ENCODE measurements at places on chromosomes 5 and 9.

DNA sequence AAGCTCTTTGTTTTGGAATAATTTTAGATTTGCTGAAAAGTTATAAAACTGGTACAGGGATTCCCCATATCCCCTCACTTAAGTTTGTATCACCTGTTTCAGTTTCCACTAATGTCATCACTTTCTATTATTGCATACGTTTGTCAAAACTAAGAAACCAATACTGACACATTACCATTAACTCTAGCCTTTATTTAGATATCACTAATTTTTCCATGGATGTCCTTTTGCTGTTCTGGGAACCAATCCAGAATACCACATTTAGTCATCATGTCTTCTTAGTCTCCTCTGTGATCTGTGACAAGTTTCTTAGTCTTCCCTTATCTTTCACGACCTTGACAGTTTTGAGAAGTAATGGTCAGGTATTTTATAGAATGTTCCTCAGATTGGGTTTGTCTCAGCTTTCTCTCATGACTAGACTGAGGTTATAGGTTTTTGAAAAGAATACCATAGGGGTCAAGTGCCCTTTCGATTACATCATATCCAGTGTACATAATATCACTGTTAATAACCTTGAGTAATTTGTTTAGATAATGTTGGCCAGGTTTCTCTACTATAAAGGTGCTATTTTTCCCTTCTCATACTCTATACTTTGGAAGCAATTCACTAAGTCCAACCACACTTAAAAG, 51.9 kb upstream of the NMUR2 start:
- no peak for DNase-seq

DNA sequence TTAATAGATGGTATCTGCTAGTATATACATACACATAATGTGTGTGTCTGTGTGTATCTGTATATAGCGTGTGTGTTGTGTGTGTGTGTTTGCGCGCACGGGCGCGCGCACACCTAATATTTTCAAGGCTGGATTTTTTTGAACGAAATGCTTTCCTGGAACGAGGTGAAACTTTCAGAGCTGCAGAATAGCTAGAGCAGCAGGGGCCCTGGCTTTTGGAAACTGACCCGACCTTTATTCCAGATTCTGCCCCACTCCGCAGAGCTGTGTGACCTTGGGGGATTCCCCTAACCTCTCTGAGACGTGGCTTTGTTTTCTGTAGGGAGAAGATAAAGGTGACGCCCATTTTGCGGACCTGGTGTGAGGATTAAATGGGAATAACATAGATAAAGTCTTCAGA, 757 bp downstream of the FXN start:
- no peak for DNase-seq

GRCh38 chr9:113888976-113889375, 12.9 kb downstream of the ZNF618 start:
- DNase-seq = no peak

DNA sequence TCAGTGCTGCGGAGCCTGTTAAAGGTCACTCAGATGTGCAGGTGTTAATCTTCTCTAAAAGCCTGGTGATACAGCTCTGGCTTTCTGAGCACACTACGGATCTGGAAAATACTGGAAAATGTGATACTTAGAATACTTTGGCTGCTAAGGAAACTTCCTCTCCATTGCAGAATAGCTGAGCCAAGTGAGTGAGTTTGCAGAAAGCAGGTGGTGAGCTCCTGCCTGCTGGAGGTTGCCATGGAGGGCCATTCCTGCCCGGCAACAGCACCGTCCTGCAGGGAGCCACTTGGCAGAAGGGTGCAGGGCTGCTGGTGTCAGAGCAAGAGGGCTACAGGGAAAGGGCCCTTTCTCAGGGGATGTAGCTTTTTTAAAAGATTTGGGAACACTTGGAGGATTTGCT, 40.7 kb downstream of the SECISBP2 start:
- DNase-seq = peak; percentile 36

DNA sequence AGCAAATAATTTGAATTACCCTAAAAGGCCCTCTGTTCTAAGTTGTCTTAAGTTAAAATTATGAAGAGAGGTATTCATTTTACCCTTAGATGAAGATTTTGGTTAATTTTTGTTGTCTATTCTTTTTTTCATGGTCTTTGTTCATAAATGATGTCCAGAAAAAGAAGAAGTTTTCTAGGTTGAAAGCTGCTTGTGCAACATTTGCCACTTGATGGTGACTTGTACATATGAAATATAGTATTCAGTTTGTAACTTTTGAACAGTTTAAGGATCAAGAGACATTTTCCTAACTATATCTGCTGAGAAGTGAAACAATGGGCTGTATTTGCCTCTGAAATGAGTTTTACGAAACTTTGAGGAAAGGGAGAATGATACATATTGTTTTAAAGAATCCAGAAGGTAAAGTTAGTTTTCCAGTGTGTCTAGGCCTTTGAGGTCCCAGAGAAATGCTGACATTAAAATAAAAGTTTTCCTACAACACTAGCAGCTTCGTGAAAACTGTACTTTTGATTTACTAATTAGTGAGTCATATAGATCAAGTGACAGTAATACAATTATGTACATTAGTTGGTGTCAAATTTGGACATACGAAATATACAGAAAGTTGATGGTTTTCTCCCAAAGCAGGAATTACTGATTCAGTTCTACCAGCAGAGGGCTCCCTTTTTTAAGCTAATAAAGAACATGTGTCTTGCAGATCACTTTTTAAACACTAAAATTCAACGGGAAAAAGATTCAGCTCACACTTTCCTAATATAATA, 70.5 kb downstream of the PIK3R1 start:
- peak; percentile 17 for DNase-seq

DNA sequence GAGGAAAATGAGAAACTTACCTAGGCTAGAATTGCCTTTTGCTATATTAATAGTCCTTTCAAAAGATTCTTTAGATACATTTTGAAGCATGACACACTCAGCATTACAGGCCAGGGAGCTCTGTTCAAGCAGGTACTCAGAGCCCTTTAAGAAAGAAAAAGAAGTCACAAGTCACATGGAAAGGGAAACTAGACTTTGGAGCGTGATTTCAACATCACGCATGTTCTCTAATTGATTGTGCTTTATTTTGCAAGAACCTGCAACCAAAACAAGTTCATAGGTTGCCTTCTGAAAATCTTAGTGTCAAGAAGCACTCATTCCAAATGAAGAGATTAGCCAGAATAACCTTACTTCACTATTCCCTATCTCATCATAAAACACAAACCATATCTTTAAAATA, 103.8 kb downstream of the MPDZ start:
- DNase-seq = no peak

- DNase-seq = no peak
These were observed 15.5 kb downstream of the CARD19 start for GRCh38 chr9:93111371-93112115.

GRCh38 chr5:159759791-159760290, 156.4 kb upstream of the ADRA1B start:
- no peak for DNase-seq

DNA sequence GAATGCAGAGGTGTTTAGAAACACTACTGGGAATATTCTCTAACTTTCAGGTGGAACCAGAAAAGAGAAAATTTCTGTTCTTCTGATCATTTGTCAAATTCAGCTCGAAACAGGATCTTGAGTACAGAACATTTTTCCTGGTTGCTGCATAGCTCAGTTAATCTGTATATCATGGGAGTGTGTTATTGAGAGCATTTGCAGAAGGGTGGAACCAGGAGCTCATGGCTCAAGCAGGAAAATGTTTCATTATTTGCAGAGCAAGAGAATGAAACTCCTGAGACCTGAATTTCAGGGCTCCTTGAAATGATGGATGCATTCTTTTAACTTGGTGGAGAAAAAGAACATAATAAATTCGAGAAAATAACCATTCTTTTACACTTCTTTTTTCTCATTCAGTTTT, 97.9 kb downstream of the AOPEP start:
- DNase-seq = no peak

DNA sequence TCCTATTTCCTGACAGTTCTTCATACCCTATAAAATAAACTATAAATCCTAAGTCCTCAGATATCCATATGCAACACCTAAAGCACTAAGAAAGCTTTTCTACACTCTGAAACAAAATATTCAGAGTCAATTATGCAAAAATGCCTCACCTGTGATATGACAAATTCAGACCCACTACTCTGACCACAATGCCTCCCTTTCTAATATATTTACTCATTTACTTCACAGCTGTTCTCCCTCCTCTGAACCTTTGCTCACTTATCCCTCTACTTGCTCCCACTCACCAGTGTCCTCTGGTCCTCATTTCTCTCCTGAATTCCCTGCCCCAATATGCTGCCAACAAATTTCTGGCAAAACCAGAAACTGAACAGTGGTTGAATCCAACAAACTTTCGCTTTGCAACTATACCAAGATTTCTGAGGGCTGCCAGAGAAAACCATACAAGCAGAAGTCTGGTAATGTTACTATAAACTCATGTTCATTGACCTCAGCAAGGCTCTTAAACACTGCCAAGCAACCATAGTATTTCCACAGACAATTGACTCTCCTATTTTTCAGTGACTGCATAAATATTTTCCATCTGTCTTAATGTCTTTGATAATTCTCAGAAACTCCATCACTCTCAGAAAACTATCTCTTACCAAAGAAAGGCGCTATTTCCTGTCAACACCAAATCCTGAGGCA, 7.1 kb downstream of the CCNH start:
- no peak for DNase-seq

GRCh38 chr5:133205649-133206048, 153.8 kb downstream of the HSPA4 start:
- no peak for DNase-seq

DNA sequence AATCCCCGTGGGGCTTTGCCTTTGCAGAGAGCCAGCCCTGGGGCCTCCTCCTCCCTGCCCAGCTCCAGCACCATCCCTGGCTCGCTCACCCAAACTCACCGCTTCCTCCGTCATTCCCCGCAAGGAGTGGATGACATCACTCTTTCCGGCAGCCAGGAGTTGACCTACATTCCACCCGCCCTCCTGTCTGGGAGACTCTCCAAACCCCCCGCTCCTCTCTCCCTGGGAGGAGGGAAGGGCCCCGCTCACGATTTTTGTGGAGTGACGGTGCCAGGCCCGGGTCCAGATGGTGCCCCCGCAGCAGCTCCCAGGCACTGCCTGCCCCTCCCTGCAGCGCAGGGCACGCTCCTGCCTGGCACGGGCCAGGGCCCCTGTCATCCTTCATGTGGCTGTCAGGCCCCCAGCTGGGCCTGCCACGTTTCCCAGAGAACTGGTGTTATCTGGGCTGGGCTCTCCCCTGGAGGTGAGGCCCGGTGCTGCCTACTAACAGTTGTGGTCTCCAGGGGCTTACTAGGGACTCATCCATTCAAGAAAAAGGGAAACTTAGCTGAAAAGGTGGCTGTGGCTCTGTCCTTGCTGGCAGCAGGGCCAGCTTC, 52.3 kb downstream of the NTNG2 start:
- DNase-seq = peak; percentile 75

DNA sequence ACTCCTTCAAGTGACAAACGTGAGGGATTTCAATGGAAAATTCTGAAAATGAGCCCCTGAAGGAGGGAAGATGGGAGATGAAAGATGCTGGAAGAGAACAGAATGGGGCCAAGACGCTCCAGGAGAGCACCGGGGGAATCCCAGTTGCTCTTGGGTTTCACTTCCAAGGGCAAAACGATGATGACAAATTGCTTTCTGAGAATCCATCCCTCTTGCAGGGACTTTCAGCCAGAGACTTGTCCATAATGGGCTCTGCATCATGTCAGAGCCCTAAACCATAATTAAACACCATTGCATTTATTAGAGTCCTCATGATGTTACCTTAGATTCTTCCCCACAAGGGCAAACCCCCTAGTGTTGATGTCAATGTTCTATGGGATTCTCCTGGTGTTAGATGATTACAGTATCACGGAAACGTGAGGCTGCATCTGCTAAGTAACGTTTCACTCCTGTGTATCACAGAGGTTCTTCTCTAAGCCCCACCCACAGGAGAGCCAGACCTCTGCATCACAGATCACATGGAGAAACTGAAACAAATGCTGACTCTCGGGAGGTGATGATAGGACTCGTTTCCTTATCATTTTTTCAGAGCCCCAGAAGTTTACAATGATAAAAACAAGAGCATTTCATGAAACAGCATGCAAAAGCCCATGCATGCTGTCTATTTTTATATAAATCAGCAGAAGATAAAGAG, 114.4 kb downstream of the TENT4A start:
- no peak for DNase-seq

DNA sequence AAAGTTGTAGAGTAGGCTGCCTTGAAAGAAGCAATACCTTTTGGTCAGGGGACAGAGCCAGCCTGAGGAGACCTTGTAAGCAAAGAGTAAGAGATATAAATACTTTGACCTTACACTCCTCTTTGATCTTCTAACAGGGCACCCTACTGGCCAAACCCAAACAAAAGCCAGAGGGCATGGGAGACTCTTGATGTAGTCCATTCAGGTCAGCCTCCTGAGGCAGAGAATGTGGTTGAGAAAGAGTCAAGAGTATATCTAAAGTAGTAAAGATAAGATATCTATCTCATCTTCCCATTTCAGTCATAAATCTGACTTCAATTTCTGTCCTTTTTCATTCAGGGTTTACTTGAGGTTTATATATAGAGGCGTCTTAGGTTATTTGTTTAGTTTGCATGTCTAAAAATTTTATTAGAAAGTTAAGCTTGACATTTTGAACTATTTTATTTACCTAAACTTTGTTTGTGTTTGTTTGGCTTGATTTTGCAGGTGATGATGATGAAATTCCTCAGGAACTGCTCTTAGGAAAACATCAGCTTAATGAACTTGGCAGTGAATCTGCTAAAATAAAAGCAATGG, 125.7 kb downstream of the NIPBL start:
- DNase-seq = no peak

- no peak for DNase-seq
These were observed 192.1 kb downstream of the RAB3C start for GRCh38 chr5:58774937-58775336.

- no peak for DNase-seq
These were observed 186.7 kb downstream of the COMMD10 start for GRCh38 chr5:116271446-116272025.

GRCh38 chr9:129094387-129095169, 13.7 kb downstream of the DOLPP1 start:
- DNase-seq = no peak

DNA sequence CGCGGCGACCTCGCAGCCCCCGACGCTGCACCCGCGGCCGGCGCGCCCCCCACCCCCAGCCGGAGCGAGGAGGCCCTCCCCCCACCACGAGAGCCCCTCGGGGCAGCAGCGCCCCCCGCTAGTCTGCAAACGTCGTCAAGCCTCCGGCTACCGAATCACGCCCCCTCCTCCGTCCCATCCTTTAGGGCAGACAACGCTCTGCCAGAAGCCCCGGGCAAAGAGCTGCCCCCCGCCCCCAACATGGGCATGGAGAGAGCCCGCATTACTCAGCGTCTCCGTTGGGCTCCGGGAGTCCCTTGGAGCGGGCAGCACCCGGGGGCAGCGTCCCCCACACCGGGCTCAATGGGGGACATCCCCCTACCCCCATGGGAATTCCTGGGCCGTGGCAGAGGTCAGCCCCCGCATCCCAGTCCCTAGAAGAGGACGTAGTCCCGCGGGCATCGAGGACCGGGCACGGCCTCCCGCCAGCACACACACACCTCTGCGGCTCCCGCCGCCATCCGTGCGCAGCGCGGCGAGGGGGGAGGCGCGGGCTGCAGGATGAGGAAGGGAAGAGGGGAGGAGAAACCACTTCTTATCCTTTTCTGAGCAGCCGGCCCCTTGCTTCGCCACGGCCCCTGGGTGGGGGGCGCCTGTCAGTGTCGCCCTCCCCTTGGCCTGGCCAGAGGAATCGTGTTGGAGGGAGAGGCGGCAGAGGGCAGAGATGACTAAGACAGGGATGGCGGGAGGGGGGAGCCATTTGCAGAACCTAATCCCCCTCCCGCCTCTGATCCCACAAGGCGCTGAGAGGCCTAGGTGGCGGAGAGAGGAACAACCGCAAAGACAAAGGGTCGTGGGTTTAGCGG, 750 bp downstream of the DNM1 start:
- peak; percentile 57 for DNase-seq
